ENCODE measurements at places on chromosomes 5 and 9. TPM values are rescaled to one million over a fixed set of nuclear protein-coding genes. Genes with fewer than 3 reads are reported as not detected.

MARCOL gene
- total RNA-seq = not detected

GRCh38 chr9:70998962-70999361 is 122.5 kb downstream of the TRPM3 start:
- no peaks in the 10 kb centered on the region for H3K36me3 ChIP-seq
- H3K4me3 ChIP-seq = no peak overlapping the region
- DNase-seq = peak; percentile 27
- peaks cover 5% of the 10 kb centered on the region for H3K27me3 ChIP-seq
- H3K27ac ChIP-seq = no peak overlapping the region
- no peaks in the 10 kb centered on the region for H3K4me1 ChIP-seq

DNA sequence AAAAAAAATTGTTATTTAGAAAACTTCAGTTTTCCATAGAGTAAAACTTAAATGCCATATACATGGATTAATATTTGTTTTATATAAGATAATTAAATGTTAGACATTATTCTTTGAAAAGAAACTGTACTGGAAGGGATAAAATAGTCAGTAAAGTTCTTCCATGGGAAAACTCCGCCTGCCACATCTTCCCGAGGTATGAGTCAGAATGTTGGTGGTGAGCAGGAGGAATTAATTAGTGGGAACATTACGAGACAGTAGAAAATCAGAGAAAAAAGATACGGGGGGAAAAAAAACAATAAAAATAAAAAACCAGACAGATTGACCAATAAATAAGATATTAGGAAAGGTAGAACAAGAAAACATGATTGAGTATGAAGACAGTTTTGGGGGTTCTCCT is 930.3 kb upstream of the C9orf72 start:
- no peaks in the 10 kb centered on the region for H3K4me1 ChIP-seq
- H3K36me3 ChIP-seq = no peaks in the 10 kb centered on the region
- no peaks in the 10 kb centered on the region for H3K27me3 ChIP-seq
- H3K4me3 ChIP-seq = no peak overlapping the region
- no peak overlapping the region for H3K27ac ChIP-seq

GRCh38 chr9:92486371-92486770 is 4.1 kb upstream of the ASPN start:
- no peaks in the 10 kb centered on the region for H3K27me3 ChIP-seq
- peaks cover 14% of the 10 kb centered on the region for H3K4me1 ChIP-seq
- DNase-seq = no peak
- no peak overlapping the region for H3K27ac ChIP-seq

GRCh38 chr9:33222031-33222430 is 17.9 kb upstream of the SPINK4 start:
- no peaks in the 10 kb centered on the region for H3K36me3 ChIP-seq
- H3K4me3 ChIP-seq = no peak overlapping the region
- no peak for DNase-seq
- peaks cover 5% of the 10 kb centered on the region for H3K27me3 ChIP-seq
- no peak overlapping the region for H3K27ac ChIP-seq
- H3K4me1 ChIP-seq = peaks cover 7% of the 10 kb centered on the region

DNA sequence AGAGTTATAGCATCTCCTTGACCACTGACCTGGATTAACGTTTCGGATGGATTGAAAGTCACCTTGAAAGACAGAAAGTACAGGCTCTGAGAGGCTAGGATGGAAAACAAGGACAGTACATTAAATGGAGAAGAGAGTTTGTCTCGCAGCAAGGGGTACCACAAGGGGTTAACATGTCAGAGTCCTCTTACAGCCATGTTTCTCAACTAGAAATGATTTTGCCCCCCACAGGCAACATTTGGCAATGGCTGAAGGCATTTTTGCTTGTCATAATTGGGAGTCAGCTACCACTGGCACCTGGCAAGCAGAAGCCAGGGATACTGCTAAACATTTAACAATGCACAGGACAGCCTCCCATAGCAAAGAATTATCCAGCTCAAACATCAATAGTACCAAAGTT is 90.8 kb upstream of the EQTN start:
- H3K36me3 ChIP-seq = no peaks in the 10 kb centered on the region
- no peak overlapping the region for H3K4me3 ChIP-seq
- H3K27me3 ChIP-seq = peaks cover 3% of the 10 kb centered on the region
- no peak for DNase-seq
- no peaks in the 10 kb centered on the region for H3K4me1 ChIP-seq
- no peak overlapping the region for H3K27ac ChIP-seq

DNA sequence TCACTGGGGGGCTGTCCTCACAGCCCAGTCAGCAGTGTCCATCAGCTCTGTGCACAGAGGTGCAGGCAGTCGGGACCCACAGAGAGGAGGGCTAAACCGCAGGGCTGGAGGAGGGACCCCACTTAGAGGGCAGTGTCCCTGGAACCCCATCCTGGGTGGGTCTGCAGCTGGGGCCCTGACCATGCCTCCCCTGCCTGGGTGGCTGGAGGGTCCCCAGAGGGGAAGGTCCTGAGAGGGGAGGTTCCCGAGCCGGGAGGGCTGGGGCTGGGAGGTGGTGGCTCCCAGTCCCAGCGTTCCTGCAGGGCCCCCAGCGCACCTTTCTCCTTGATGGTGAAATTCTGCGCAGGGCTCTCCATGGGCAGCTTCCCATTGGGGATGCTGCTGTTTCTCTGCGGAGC is 32.7 kb downstream of the EXOC3 start:
- peaks cover 7% of the 10 kb centered on the region for H3K4me1 ChIP-seq
- no peaks in the 10 kb centered on the region for H3K27me3 ChIP-seq
- H3K4me3 ChIP-seq = no peak overlapping the region
- peaks cover 6% of the 10 kb centered on the region for H3K36me3 ChIP-seq

DNA sequence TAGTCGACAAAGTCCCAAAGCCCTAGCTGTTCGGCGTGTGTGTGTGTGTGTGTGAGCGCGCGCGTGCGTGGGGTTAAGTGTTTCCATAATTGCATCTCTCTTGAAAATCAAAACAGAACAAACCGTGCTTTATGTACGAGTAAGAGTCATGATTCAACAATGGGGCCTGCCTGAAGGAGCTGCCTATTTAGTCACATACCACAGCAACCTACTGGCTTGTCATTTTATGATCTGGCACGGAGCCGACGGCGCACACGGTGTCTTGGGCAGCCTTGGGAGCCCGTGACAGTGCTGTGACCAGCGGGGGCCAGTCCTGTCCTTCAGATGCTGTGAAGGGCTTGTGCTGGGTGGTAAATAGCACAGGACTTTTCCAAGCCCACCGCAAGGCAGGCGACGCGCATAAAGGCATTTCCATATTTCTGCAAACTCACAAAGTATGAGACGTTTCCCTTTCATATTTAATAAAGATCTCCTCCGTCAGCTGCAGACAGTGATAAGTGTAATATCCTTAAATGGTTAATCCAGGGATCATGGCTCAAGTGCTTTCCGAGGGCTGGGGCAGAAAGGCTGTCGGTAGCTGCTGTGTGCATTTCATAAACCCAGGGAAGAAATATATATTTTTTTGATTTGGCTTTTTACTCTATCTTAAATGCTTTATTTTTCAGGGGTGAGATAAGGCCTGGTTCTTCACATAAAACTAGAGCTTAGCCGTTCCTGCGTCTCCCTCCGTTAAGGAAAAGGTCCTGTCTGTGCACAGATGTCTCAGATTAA is 270.2 kb upstream of the IRX1 start:
- H3K4me3 ChIP-seq = no peak overlapping the region
- no peaks in the 10 kb centered on the region for H3K36me3 ChIP-seq
- no peak overlapping the region for H3K27ac ChIP-seq
- no peak for DNase-seq

DNA sequence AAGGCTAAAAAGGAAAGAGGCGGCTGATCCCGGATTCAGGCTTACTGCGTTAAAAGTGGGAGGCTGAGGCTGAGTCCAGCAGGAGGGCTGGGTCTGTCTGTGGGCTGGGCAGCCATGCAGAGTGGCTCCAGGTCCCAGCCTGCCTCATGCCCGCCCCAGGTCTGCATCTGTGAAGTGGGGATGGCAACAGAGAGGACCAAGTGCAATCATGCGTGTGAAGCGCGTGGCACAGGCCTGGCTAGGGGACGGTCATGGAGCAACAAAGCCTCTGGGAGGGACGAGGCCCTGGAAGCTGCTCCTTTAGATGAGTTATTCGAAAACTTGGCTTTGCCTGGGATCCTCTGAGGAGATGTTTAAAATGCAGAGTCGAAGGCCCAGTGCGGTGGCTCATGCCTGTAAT is 30.4 kb upstream of the BARHL1 start:
- no peaks in the 10 kb centered on the region for H3K36me3 ChIP-seq
- H3K4me3 ChIP-seq = no peak overlapping the region
- H3K4me1 ChIP-seq = no peaks in the 10 kb centered on the region

DNA sequence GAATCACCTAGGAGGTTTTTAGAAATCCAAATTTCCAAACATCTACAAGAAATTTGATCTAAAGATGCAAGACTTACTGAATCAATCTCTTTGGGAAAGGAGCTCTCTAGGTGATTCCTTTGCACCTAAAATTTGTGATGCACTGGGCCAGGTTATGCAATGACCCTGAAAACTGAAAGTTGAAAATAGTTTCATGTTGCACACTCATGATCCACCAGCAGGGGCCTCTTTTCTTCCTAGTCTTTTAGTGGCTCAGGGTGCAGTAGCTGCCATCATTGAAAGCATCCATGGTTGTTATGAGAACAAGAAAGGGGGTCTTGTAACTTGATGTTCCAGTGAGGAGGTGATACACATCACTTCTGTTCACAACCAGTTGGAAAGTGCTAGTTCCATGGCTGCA is 486.8 kb downstream of the PSAT1 start:
- peaks cover 3% of the 10 kb centered on the region for H3K4me1 ChIP-seq
- no peaks in the 10 kb centered on the region for H3K27me3 ChIP-seq
- H3K36me3 ChIP-seq = no peaks in the 10 kb centered on the region
- H3K27ac ChIP-seq = no peak overlapping the region
- DNase-seq = no peak

- no peak overlapping the region for H3K4me3 ChIP-seq
- H3K36me3 ChIP-seq = no peaks in the 10 kb centered on the region
- no peak overlapping the region for H3K27ac ChIP-seq
- no peaks in the 10 kb centered on the region for H3K27me3 ChIP-seq
These were observed 201.9 kb upstream of the ANKRD55 start for GRCh38 chr5:56434986-56435385.

- no peak overlapping the region for H3K4me3 ChIP-seq
- H3K4me1 ChIP-seq = no peaks in the 10 kb centered on the region
These were observed 70.1 kb downstream of the WNK2 start for GRCh38 chr9:93254061-93254481.

- no peaks in the 10 kb centered on the region for H3K4me1 ChIP-seq
- DNase-seq = peak; percentile 36
- H3K27ac ChIP-seq = no peak overlapping the region
- H3K4me3 ChIP-seq = no peak overlapping the region
These were observed 1215.9 kb downstream of the EFNA5 start for GRCh38 chr5:106454651-106455415.

- no peak overlapping the region for H3K27ac ChIP-seq
- no peak for DNase-seq
- no peak overlapping the region for H3K4me3 ChIP-seq
- H3K4me1 ChIP-seq = no peaks in the 10 kb centered on the region
- no peaks in the 10 kb centered on the region for H3K27me3 ChIP-seq
- no peaks in the 10 kb centered on the region for H3K36me3 ChIP-seq
These were observed 152.4 kb upstream of the ARRDC3 start for GRCh38 chr5:91535499-91535898.
